Activated CD4-positive, CD25-positive, alpha-beta regulatory T cell treated with anti-CD3 and anti-CD28 coated beads, Interleukin-2, amount 50 U/mL, for 72 hours (primary cell): ENCODE measurements at places on chromosomes 6 and 20.

- DNase-seq = no peak
These were observed 50.1 kb downstream of the PHF3 start for GRCh38 chr6:63685446-63686379.

GRCh38 chr6:71345476-71346333, 57.1 kb downstream of the OGFRL1 start:
- no peak for DNase-seq

- DNase-seq = no peak
These were observed 368.4 kb upstream of the MAP3K7 start for GRCh38 chr6:90955246-90955645.

GRCh38 chr6:46201702-46202101, 30.9 kb upstream of the ENPP5 start:
- DNase-seq = no peak

GRCh38 chr6:14690120-14691056, 555.5 kb upstream of the JARID2 start:
- DNase-seq = no peak

- DNase-seq = no peak
These were observed 358.9 kb downstream of the CENPW start for GRCh38 chr6:126698732-126699240.

DNA sequence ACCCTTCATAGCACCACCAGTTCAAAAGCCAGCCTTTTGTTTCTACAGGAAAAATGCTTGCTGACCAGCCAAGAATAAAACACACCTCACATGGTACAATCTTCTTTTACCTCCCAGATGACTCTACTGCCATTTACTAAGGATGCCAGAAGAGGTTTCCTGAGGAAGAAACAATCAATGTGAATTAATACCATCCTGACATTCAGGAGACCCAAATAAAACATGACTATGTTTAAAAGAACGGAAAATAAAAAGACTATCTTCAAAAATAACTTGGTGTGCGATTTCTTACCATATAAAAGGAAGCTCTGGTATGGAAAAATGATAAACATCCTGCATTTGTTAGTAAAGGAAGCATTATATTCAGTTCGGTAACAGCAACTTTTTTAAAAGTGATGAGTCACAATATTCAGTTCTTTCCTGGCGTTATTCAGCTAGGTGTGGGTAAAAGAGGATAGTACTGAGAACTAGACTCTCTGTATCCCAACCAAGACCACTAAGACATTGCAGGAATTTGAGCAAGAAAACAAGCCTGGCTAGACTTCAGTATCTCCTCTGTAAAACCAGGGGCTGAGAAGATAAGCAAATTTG, 16.3 kb downstream of the COL21A1 start:
- no peak for DNase-seq

DNA sequence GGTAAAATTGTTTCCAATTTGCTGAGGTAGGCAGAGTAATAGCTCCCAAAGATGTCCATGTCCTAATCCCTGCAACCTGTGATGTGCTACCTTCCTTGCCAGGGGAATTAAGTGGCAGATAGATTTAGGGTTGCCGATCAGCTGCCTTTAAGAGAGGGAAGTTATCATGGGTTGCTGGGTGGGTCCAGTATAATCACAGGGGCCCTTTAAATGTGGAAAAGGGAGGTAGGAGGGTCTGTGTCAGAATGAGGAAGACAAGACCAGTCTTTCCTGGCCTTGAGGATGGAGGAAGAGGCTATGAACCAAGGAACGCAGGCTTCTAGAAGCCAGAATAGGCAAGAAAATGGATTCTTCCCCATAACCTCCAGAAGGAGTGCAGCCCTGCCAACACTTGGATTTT, 50.7 kb downstream of the CTCFL start:
- no peak for DNase-seq

DNA sequence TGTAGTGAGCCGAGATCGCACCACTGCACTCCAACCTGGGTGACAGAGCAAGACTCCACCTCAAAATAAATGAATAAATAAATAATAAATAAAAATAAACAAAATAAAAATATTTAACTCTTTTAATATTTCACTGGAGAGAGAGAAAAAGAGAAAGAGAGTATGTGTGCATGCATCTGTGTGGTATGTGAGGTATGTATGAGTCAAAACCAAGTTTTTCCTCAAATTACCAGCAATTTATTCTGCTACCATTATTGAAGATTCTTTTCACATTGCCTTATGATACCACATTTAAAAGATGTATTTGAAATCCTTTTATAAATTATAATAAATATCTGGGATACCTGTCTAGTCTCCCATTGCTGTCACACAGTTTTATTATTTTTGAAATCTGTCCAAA, 122.1 kb downstream of the CD164 start:
- DNase-seq = no peak

DNA sequence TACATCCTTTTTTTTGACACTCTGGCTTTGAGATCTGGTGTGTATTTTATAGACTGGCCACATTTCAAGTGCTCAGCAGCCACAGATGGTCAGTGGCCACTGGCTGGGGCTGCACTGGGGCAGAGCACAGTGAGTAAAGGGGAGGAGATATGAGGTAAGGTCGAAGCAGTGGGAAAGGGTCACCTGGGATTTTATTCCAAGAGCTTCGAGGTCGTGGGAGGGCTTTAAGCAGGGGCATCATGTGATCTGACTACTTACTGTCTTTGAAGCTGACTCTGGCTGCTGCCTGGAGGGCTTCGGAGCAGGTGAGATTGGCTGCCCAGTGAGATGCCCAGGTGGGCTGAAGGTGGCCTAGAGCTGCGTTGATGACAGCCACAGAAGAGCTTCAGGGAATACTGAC, 6.7 kb downstream of the C20orf203 start:
- no peak for DNase-seq

DNA sequence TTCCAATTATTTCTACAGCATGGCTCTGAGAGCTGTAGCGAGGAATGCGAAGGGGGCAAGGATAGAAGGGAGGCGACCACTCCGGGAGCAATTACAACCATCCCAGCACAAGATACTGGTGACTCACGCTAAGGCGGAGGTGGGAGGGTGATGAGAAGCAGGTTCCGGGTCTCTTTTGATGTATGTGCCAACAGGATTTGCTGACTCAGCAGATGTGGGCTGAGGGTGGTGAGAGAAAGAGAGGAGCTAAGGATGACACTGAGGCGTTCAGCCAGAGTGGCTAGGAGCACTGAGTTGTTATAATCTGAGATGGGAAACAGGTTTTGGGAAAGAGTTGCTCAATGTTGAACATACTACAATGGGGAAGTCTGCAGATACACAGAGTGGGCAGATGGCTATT, 9.3 kb upstream of the TXNDC5 start:
- no peak for DNase-seq

DNA sequence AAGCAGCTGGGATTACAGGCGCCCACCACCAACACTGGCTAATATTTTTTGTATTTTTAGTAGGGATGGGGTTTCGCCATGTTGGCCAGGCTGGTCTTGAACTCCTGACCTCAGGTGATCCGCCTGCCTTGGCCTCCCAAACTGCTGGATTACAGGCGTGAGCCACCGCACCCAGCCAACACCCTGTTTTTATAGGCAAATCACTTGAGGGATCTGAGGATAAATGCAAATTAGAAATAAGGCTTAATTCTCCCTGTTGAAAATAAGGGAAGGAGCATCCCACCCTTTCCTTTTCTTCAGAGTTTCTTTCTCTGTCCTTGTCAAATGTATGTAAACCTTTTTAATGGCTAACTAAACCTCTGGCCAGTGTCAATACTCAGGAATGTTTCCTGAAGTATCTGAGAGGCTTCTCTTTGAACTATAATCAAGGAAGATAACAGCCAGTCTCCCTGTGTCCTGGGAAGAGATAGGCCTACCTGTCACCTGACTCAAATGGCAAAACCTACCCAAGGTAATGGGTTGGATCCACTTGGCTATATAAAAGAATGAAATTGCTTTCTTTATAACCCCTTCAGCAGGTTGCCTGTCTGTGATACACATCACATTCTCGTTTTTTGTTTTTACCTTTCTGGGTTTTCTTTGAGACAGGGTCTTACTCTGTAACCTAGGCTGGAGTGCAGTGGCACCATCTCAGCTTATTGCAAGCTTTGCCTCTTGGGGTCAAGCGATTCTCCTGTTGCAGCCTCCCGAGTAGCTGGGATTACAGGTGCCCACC, 64.5 kb upstream of the TNFAIP3 start:
- DNase-seq = no peak

- DNase-seq = no peak
These were observed 234.7 kb upstream of the ADGRB3 start for GRCh38 chr6:68400396-68400795.

GRCh38 chr6:132063738-132064137, 112.6 kb upstream of the CCN2 start:
- no peak for DNase-seq

GRCh38 chr6:89989742-89990141, 95.5 kb downstream of the GJA10 start:
- no peak for DNase-seq

GRCh38 chr20:23391707-23392310, 29.5 kb downstream of the NAPB start:
- DNase-seq = no peak

- no peak for DNase-seq
These were observed 969.6 kb downstream of the EYS start for GRCh38 chr6:64737418-64737817.

GRCh38 chr6:81708113-81708699, 44.3 kb downstream of the TENT5A start:
- DNase-seq = no peak

GRCh38 chr6:148291876-148292275, 50.8 kb upstream of the SASH1 start:
- no peak for DNase-seq

GRCh38 chr6:25232479-25232878, 46.7 kb upstream of the CARMIL1 start:
- no peak for DNase-seq

- no peak for DNase-seq
These were observed 71.5 kb upstream of the IFNGR1 start for GRCh38 chr6:137290601-137291261.

DNA sequence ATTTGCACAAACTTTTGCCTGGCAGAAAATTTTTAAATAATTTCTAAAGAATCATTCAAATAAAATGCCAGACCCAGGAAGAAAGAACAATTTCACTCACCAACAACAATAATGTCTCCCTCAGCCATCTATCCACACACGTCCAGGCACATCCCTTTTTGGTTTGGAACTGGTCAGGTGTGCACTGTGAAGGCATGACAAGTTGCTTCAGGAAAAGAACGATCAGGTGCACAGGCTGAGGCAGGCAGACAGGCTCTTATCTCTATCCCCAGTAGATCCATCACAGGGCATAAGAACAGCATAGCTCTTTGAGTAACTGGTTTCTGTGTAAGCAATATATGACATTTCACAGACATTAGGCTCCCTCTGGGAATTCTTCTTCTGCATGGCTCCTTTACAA, 18.1 kb upstream of the NXT1 start:
- no peak for DNase-seq

DNA sequence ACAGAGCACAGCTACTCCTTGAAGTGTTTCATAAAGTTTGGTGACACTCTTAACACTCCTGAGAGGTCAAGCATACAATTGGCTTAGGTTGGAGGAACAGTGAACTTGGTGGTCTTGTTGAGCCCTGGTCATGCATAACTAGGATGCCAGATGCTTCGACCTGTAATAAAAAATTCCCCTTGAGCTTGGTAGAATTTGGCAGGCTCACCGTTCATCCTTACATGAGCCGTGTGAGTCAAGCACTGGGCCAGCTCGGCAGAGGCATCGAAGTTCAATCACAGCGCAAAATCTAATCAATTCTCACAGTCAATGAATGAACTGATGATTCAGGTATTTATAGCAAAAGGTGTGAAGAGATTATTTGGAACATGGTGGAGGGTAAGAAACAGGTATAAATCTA, 33.7 kb downstream of the CYP24A1 start:
- no peak for DNase-seq

DNA sequence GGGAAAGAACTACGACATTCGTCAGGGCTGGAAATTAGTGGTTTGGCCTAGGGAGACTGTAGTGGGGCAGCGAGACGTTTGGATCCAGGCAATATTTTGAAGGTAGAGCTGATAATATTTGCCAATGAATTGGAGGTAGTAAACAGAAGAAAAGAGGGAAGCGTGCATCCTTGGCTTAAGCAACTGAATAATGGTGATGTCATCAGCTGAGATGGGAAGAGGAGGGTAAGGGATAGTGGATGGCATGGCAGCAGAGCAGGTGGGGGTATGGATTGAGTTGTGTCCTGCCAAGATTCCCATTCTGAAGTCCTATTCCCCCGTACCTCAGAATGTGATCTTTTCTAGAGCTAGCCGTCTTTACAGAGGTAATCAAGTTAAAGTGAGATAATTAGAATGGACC, 119.2 kb downstream of the PDE7B start:
- no peak for DNase-seq

DNA sequence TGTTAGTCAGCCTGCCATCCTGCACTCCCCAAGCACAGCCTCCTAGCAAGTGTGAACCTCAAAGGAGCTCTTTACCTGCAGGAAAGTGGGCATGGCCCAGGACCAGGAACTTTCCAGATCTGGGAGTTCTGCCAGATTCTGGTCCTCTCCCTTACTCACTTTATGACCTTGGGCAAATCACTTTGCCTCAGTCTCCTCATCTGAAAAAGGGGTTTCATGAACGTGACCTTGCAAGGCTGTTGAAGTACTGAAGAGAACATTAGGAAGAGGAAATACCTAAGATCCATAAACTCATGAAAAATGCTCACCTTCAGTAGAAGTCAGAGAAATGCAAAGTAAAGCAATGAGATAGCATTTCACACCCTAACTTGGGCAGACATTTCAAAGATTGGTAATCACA, 26.8 kb upstream of the DSN1 start:
- DNase-seq = no peak

- DNase-seq = no peak
These were observed 35.5 kb downstream of the WRNIP1 start for GRCh38 chr6:2800552-2801316.

GRCh38 chr6:42331019-42331418, 113.4 kb upstream of the MRPS10 start:
- DNase-seq = no peak

GRCh38 chr20:32971703-32972161, 32.5 kb downstream of the SUN5 start:
- DNase-seq = peak; percentile 34

DNA sequence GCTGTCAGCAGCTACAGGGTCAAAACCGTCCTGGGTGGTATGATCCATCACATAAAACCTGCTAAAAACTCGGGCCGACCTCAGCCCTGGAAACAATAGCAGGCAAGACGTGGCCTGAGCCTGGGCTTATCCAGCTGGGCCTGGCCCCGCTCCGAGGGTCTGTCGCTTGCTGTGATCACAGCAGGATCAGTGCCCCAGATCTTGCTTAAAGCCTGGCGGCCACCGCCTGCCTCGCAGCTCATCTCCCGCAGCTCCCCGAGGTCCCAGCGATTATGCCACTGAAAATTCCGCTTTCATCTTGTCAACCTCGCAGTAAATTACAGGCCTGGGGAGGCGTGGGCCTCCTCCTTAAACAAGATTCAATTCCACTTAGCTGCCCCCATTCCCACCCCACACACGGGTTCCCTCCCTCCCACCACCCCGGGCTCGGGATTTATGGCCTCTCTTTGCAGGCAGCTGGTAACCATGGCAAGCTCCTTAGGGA, 40.1 kb downstream of the CDH22 start:
- no peak for DNase-seq

DNA sequence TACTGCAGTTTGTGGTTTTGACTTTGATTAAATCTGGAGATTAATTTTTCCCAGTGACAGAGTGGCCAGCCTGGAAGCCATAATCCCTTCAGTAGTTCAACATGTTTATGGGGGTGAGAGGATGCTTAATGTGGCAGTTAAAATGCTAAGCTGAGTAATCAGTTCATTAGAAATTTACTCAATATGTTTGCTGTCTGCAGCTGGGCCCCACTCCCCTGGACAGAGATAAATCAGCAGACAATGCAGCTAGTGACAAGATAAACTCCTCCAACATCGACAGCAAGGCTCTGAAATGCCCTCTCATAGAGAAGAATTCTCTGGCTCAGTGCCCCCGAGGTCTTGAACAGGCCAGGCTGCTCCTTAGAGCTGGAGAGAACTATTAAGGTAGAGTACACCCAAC, 101.9 kb downstream of the LRFN2 start:
- DNase-seq = no peak
